ENCODE measurements at places on chromosomes 6 and 20. TPM values are rescaled to one million over a fixed set of nuclear protein-coding genes. Genes with fewer than 3 reads are reported as not detected.

The MMS22L gene
- 0.69 TPM for polyA plus RNA-seq

The LRFN2 gene
- polyA plus RNA-seq = not detected

The ADAT2 gene
- 1.4 TPM for polyA plus RNA-seq

The C20orf141 gene
- not detected for polyA plus RNA-seq

The GMDS gene
- 13.5 TPM for polyA plus RNA-seq

The PRRT1 gene
- 0.24 TPM for polyA plus RNA-seq

The UBE3D gene
- polyA plus RNA-seq = 2.0 TPM

The PARD6B gene
- polyA plus RNA-seq = 5.7 TPM

The C6orf15 gene
- polyA plus RNA-seq = not detected

The PRL gene
- not detected for polyA plus RNA-seq

The UBD gene
- 23.5 TPM for polyA plus RNA-seq

The PLCB1 gene
- polyA plus RNA-seq = 6.8 TPM

The RIPK1 gene
- polyA plus RNA-seq = 6.7 TPM

Data from liver (tissue), 10 donors.